ENCODE measurements at places on chromosomes 4 and X. TPM values are rescaled to one million over a fixed set of nuclear protein-coding genes. Genes with fewer than 3 reads are reported as not detected.

Gene CYP2U1
- 14.1 TPM for total RNA-seq

Gene NPNT
- total RNA-seq = 0.29 TPM

Gene ITGB1BP2
- total RNA-seq = 1.0 TPM

Gene GPAT3
- 20.8 TPM for total RNA-seq

Data from smooth muscle cell of trachea (primary cell).